ENCODE measurements at places on chromosomes 2 and 18.

- no peak for DNase-seq
These were observed 196.0 kb downstream of the IRS1 start for GRCh38 chr2:226603606-226604005.

- no peak for DNase-seq
These were observed 2.3 kb downstream of the DCAF17 start for GRCh38 chr2:171436307-171436706.

GRCh38 chr2:38263293-38263692 lies 113.8 kb downstream of the ATL2 start:
- DNase-seq, result no peak

GRCh38 chr2:11805024-11805423 lies 58.6 kb downstream of the LPIN1 start:
- DNase-seq, result no peak

DNA sequence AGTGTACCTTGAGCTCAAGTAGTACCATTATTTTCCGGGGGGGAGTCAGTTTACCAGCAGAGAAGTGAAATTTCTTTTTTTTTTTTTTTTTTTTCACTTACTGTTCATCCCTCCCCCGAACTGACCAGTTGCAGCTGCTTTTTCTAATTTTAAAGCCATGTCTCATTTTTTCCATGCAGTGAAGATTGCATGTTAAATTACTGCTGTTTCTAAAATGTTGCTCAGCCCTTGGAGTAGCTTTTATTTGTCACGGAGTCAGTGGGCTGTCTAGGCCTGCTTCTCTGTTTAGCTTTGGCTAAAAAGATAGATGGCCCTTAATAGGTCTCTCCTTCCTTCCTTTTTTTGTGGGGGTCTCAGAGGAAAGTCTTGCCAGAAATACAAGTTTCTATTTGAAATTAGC lies 70.2 kb downstream of the NGEF start:
- no peak for DNase-seq

DNA sequence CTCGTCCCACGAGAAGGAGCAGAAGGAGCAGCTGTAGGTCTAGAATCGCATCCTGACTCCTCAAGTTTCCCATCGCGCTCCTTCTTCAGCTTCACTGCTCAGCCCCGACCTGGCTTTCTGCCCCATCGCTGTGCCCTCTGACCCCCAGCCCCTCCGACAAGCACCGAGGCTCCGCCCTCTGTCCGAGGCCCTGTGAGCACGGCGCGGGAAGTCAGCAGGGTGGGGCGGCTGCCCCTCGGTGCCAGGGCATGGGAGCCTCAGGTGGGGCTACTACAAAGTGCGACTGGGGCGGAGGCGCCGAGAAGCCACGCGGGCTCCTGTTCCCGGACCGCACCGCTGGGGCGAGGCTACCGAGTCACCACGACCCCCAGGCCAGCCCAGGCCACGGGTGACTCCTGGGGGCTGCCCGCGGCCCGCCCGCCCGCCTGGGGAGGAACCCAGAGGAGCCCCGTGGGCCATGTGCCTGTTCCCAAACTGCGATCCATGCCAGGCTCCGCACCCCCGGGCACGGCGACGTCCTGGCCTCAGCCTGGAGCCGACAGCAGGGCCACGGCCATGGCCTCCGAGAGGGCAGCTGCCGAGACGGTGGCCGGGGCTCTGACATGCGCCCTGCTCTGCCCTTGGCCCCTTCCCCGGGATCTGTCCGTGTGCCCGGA lies 36.6 kb upstream of the ID2 start:
- DNase-seq, result no peak

- DNase-seq, result no peak
These were observed 65.9 kb upstream of the WIPF1 start for GRCh38 chr2:174663550-174663949.

- no peak for DNase-seq
These were observed 43.8 kb downstream of the LTBP1 start for GRCh38 chr2:32990556-32990955.

GRCh38 chr2:240214790-240215675 lies 74.6 kb upstream of the OTOS start:
- no peak for DNase-seq
